ENCODE measurements at places on chromosomes 7 and 10.
A peak's percentile ranks its signal among the peaks of the same experiment; 100 is the strongest.

DNA sequence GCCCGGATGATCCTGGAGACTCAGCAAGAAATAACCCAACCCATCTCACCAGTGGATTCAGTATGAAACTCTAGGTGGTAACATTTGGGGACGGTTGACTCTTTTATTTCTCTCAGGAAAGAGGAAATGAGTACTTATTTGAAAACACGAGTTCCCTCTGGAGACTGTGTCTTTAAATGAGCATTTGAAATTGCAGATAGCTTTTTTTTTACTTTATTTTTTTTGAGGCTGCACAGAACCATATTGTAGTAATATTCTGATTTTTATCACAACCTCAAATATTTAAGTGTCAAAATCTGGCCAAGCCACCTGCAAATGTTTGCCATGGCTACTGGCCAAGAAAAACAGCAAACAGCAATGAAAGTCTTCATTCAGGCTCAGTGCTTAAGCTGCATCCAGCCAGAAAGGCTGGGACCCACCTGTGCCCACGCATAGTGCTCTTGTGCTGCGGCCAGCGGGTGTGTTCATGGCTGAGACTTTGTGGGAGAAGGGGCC, 160.8 kb downstream of the CREB5 start:
- DNase-seq: peak; percentile 46

- DNase-seq: peak; percentile 59
These were observed 13.0 kb upstream of the KCNIP2 start for GRCh38 chr10:101856626-101857025.

- DNase-seq: peak; percentile 92
These were observed 1.8 kb upstream of the CCDC6 start for GRCh38 chr10:59907918-59908807.

- peak; percentile 86 for DNase-seq
These were observed 11.2 kb upstream of the PRDX3 start for GRCh38 chr10:119189811-119190282.

DNA sequence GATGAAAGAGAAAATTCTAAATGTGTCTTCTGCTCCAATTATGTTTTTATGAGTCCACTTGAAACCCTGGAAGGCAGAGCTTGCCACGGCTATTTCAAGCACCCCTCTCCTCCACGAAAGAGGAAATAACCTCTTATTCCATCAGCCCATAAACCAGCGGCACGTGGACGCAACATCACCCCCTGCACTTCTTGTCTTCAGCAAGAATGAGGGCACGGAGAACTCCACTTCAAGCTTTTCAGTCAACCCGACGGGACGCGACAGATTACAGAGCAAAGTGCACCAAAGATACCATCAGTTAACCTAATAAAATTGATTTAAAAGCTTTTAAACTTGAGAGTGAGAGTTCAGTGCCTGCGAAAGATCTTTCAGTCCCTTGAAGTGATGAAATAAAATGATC, 406.3 kb downstream of the GALNT17 start:
- no peak for DNase-seq

DNA sequence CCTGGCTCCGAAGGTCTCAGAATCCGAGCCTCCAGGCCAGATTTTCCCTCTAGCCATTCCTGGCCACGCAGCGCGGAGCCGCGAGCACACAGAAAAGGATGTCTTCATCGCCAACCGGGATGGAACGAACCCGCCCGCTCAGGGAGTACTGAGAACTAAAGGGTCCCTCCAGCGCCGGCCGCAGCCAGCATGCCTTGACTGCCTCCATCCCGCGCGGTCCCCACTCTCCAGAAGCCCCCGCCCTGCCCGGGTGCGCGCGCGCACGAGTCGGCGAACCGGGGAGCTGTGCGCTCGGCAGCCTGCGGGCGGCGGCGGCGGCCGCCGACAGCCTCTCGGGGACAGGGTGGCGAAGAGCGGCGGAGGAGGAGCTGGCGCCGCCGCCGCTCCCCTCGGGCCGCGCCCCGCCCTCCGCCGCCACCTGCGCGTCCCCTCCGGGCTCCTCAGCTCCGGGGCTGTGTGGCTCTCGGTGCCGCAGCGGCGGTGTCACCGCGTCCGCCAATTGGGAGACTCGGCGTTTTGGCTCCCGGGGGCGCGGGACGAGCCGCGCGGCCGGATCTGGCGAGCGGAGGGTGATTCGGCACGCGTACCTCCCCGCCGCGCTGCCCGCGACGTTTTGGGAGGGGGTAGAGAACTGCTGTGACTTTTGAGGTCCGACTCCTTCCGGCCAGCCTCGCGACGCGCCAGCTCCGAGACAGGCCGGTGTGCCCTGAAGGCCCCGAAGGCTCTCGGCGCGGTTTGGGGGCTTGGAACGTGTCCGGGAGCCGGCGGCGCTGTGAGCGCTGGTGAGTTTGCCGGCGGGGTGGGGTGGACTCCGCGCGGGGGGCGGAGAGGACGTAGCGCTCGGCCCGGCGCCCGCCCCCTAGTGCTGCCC, 453 bp upstream of the GALNT17 start:
- no peak for DNase-seq

- DNase-seq: no peak
These were observed 253.3 kb downstream of the DIP2C start for GRCh38 chr10:436013-436697.

GRCh38 chr10:54800741-54801421, at the start of gene PCDH15:
PCDH15 (minus strand) TSS chr10:54801231; CDS start chr10:54664262, 136,969 bp downstream.
- DNase-seq: peak; percentile 24

All from fibroblast of pulmonary artery (primary cell).